ENCODE measurements at places on chromosomes 7 and 10. TPM values are rescaled to one million over a fixed set of nuclear protein-coding genes. Genes with fewer than 3 reads are reported as not detected.

FAM204A gene
- total RNA-seq: 13.4 TPM

PLPP4 gene
- 23.1 TPM for total RNA-seq

ZNF282 gene
- total RNA-seq: 20.2 TPM

TMEM184A gene
- total RNA-seq: 4.4 TPM

IFRD1 gene
- 16.6 TPM for total RNA-seq

MRLN gene
- not detected for total RNA-seq

UCN3 gene
- not detected for total RNA-seq

LANCL2 gene
- total RNA-seq: 18.1 TPM

GAD2 gene
- not detected for total RNA-seq

OR13A1 gene
- total RNA-seq: not detected

H2BK1 gene
- total RNA-seq: not detected

LRIT1 gene
- total RNA-seq: not detected

C10orf53 gene
- not detected for total RNA-seq

ABCA13 gene
- total RNA-seq: 0.38 TPM

PLAU gene
- total RNA-seq: 122 TPM

LRWD1 gene
- total RNA-seq: 28.1 TPM

C10orf67 gene
- under 0.01 TPM for total RNA-seq

PTPRN2 gene
- total RNA-seq: 0.33 TPM

DMTF1 gene
- total RNA-seq: 15.7 TPM

SFTPA1 gene
- not detected for total RNA-seq

CYP3A4 gene
- not detected for total RNA-seq

STEAP4 gene
- total RNA-seq: not detected

CTTNBP2 gene
- 6.2 TPM for total RNA-seq

AZGP1 gene
- total RNA-seq: not detected

LRCH4 gene
- total RNA-seq: 33.6 TPM

PLEKHS1 gene
- total RNA-seq: not detected
